D721Med (cell line): ENCODE measurements at places on chromosomes 6 and 20.

DNA sequence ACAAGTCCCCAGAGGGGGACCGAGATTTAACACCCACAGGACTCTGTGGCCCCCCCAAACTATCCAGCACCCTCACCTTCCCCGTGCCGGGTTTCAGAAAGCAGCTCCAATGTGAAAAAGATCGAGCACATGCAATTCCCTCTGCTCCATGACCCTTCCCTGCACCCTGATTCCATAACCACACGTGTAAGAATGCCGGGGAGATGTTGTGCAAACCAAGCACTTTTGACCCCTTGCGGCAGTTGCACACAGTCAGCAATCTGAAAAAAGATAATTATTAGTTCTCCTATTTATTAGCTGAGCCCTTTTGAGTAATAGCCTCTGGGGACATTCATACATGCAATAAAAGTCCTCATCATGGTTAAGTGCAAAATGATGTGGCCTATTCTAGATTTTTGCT lies 13.0 kb downstream of the FOXQ1 start:
- DNase-seq, result no peak

DNA sequence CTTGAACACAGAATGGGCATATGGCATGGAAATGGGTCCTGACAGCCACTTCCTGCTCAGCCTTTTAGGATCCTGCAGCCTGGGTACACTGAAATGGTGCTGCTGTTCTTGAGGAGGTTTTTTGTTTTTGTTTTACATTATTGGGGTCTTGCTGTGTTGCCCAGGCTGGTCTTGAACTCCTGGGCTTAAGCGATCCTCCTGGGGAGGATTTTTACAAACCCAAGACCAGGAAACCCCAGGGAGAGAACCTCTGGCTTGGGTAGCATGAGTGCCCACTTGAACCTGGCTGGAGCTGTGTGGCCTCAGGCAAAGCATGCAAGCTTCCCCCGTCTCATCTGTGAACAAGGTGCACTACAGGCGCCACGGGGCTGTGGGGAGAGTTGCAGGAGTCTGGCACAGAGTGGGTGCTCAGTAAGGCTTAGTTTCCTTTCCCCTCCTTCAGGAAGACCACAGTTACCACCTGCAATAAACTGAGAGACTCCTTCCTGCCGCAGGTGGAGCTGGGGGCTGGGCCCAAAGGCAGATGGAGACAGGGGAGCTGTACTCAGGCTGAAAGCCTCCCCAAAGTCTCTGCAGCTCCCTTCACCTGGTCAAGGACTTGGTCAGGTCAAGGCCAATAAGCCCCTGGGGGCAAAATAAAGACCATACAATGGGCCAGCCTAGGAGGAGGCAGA lies 1.8 kb downstream of the SLA2 start:
- DNase-seq, result no peak

DNA sequence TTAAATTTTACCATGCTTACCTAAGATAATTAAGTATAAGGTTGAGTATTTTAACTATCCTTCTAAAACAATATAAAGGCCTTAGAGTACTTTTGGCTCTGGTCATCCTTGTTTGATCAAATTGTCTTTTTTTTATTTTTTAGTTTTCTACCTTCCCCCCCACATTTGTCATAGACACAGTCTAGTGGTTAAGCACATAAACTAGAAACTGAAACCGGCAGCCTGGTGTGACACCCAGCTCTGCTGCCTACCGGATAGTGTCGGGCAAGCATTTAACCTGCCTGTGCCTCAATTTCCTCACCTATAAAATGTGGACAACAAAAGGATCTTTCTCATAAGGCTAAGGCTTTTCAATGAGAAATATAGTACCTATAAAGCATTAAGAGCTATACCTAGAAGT lies 21.6 kb upstream of the TULP4 start:
- DNase-seq, result no peak

- no peak for DNase-seq
These were observed 6.7 kb downstream of the PSMB9 start for GRCh38 chr6:32860674-32861073.
